ENCODE measurements at places on chromosomes 7 and 10.
A peak's percentile ranks its signal among the peaks of the same experiment; 100 is the strongest.

DNA sequence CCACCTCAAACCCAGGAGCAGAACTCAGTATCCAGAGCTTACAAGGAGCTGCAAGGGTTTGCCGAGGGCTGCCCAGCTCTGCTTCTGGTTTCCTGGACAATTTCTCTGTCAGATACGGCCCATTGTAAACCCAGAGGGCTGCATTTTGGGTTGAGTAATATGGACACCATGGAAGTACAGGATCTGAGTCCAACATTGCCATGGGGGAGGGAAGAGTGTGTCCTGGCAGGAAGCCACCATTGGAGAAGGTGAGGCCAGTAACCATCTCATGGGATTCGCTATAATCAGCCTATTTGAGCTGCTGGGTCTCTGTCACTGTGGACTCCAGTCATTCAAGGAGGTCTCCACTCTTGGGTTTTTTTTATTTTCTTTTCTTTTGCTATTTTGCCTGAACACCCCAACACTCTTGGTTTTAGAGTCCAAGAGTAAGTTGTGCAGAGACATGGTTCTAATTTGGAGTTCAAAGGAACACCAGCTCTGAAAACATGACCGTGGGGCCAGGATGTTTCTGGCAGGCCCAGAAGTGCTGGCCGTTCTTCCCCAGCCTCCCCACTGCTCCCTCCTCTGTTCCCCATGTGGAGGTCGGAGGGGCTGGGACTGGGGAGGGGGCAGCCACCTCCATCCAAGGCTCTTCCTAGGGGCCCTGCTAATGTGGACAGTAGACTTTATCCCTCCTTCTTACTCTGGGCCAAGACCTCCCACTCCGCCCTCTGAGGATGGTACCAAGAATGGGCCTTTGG lies 46.2 kb downstream of the CHST3 start:
- DNase-seq = no peak

DNA sequence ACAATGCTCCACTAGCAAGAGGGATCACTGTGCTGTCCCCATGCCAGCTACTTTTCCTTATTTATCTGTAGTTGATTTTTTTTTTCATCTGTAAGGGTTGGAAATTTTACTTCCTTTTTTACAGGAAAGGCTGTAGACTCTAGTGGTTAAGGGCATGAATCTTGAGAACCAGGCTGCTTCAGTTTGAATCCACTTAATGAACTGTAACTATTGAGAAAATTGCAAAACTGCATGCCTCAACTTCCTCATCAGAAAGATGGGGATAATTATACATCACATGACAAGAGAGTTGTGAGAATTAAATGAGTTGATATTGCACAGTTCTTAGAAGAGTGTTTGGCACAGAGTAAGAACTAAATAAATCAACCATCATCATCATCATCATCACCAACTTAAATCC lies 106.4 kb upstream of the GSDME start:
- DNase-seq = no peak

GRCh38 chr10:33332183-33333065 lies 2.0 kb downstream of the NRP1 start:
- DNase-seq = no peak

DNA sequence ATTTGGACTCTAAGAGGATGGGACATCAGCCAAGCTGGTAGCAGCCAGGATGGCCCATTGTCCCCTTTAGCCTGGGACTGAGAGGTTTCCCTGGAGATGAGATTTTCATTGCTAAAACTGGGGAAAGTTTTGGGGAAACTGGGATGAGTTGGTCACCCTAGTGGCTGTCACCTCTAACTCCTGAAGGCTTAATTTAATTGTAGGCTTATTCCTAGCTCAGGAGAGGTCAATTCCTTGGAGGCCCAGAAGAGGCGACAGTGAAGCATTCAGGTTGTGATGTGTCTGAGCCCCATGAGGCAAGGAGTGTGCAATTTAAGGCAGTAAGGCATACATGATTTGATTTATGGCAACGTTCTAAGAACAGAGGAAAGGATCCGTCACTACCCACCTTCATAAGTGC lies 24.9 kb upstream of the JAZF1 start:
- DNase-seq = no peak

GRCh38 chr10:117374506-117375359 lies 507 bp downstream of the PDZD8 start:
- peak; percentile 20 for DNase-seq

- no peak for DNase-seq
These were observed 74.2 kb downstream of the MAD1L1 start for GRCh38 chr7:2158331-2159175.

GRCh38 chr10:76352300-76352699 lies 920.9 kb downstream of the LRMDA start:
- no peak for DNase-seq

- no peak for DNase-seq
These were observed 110.2 kb downstream of the MYO3A start for GRCh38 chr10:26044141-26044749.

GRCh38 chr10:6048281-6049030 lies 13.7 kb downstream of the IL2RA start:
- DNase-seq = no peak

DNA sequence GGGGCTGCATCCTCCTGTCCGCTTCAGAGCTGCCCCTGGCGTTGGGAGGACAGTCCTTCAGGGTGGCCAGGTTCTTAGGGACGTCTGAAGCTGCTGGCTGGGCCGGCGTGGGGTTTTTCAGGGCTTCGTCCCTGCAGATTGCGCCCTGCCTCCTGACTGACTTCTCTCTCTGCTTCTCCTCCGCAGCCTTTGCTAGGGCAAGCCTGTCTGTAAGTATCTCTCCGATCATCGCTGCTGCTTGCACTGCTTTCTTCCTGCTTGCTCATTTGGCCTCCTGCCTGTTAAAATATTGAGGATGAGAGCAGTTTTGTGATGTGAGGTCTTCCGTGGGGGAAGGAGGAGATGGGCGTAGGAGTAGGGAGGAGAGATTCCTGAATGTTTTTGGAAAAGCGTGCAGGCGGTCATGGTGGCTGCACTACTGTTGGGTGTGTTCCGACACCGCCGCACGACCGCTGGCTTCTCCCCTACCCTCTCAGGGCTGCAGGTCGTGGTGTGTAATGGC lies 25.3 kb downstream of the PFKFB3 start:
- no peak for DNase-seq

DNA sequence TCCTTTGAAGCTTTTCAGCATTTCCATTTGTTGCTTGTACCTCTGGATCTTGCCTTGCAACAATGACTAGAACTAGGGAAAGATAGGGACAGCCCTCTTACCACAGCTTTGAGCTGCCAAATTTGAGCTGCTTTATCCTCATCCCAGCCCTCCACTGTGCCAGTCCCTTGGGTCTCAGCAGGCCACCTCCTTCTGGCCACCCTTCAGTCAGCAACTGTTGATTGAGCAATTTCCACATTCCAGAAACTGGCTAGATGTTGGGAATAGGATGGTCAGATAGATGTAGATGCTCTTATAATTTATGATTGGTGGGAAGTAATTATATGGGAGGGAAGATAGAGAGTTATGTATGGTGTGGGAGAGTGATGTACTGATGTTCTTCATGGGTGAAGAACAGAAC lies 100.1 kb downstream of the ST7 start:
- DNase-seq = no peak

GRCh38 chr7:90298145-90299038 lies 22.7 kb downstream of the FAM237B start:
- no peak for DNase-seq

GRCh38 chr7:132279718-132280117 lies 296.6 kb downstream of the PLXNA4 start:
- DNase-seq = no peak

- no peak for DNase-seq
These were observed 332.3 kb upstream of the PRKCQ start for GRCh38 chr10:6912424-6912823.

DNA sequence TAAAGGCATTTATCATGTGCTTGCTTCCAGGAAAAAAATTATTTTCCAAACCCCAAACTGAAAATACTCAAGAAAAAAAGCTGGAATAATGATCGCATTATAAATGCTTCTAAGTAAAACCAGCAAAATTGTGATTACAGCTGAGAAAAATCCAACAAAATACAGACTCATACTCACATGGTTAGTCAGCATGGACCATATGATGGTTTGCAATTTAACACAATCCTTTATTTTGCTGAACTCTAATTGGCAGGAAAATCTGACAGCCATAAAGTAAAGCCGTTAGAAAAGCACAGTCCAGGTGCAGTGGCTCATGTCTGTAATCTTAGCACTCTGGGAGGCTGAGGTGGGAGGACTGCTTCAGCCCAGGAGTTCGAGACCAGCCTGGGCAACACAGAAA lies 59.6 kb downstream of the BRI3 start:
- DNase-seq = no peak

DNA sequence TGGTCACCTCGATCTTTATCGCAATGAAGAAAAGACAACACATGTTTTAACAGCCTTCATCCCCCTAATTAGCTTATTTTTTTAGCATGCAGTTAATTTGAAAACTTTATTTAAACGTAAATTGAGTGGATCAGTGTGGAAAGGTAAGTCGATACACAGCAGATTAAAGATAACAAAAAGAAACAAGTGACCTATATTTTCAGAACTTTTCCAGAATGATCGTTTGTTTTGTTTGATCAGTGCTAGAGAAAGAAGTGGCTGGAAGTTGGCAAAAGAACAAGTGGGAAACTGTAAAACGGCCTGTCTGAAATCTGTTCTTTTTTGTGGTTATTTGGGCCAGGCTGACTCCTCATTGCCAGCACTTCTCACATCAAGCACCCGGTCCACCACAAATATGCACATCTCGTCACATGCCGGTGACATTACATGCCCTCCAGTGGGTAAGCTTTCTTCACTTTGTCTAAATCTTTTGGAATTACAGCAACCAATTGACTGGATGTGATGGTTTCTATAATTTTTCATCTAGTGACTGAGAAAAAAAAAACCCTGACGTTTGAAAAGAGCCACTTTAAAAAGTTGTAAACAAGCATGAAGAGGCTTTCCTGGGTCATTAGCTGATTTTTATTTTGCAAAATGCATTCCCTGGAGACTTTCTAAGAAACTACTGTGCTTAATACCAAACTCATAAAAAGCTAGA lies 33.2 kb downstream of the C7orf33 start:
- DNase-seq = no peak

GRCh38 chr7:117041007-117041406 lies 87.7 kb downstream of the ST7 start:
- no peak for DNase-seq

- DNase-seq = no peak
These were observed 41.7 kb upstream of the RBM33 start for GRCh38 chr7:155602750-155603149.

GRCh38 chr7:106257752-106258151 lies 27.0 kb downstream of the NAMPT start:
- no peak for DNase-seq

- no peak for DNase-seq
These were observed 85.2 kb upstream of the NPVF start for GRCh38 chr7:25313526-25313925.

GRCh38 chr7:85407391-85407790 lies 220.5 kb upstream of the SEMA3D start:
- no peak for DNase-seq

- no peak for DNase-seq
These were observed 422.8 kb downstream of the GATA3 start for GRCh38 chr10:8477300-8477699.

DNA sequence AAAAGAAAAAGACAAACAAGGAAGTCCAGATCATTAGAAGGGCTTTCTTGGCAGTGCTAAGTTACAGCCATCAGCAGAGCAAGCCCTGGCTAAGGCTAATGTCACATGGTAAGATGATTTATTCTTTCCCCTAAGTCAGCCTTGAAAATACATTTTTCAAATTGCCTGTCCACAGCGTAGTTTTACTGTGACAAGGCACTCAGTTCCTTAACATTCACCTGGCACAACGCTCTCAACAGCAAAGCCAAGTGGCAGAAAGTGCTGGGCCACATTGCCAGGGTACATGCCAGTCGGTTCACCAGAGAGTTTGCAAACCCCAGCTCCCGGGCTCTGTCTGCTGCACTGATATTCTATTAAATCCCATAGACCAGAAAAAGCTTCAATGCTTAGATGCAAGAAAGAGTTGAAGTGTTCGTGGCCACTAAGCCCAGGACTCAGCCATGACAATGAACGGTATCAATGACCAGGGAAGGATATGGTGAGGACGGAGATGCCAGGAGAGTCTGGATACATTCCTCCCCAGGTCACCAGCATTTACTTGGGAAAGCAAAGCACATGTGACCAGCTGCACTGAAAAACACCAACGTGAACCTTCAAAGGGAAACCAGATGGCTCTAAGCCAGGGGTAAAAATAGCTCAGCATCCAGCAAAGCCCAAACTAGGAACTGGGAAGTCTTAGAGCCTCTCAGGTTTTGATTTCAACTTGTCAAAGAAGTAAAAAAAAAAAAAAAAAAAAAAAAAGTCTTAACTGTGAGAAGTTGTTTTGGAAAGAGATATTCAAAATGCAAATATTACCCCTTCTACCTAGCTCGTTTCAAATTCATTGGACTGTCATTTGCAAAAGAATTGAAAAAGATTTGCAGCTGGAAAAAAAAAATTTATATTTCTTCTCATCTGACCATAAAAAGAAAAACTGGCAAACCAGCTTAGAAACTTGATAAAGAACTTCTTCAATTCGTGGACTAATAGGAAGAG lies 23.9 kb upstream of the MPP7 start:
- no peak for DNase-seq

DNA sequence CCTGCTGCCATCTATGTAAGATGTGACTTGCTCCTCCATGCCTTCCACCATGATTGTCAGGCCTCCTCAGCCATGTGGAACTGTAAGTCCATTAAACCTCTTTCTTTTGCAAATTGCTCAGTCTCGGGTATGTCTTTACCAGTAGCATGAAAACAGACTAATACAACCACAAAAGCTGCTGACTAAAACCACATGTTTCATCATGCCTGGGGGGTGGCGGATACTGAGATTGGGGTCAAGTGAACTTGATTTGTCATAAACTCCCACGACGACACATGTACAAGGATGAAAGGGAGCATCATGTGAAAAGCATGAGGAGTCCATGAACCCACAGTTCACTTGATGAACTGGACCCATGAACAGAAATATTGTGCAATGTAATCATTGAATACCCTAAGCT lies 134.9 kb upstream of the ANK3 start:
- no peak for DNase-seq

- DNase-seq = no peak
These were observed 77.4 kb downstream of the PCLO start for GRCh38 chr7:83085299-83085698.

DNA sequence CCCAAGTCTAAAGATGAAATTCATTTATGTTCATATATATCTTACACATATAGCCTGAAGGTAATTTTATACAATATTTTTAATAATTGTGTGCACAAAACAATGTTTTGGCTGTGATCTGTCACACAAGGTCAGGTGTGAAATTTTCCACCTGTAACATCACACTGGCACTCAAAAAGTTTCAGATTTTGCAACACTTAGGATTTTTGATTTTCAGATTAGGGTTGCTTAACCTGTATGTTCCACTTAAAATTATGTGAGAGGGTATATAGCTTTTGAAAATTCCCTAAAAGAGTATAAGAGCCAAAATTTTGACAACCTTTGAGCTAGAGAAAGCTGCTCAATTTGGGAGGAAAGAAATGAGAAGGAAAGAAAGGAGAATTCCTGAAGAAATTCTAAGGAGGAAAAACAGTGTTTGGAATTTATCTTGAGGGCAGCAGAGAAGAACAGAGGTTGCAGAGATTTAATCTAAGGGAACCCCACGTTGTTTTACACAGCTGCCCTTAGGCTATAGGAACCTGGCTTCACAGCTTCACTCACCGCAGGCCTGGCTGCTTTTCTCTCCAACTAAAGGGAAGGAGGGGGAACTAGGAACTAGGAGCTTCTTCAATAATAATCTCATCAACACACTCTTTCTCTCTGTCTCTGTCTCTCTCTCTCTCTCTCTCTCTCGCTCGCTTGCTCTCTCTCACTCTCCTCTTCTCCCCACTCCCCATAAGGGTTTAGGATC lies 8.5 kb downstream of the VOPP1 start:
- DNase-seq = no peak

GRCh38 chr7:45387837-45388236 lies 186.3 kb upstream of the ADCY1 start:
- DNase-seq = no peak

All from HuH-7.5 (cell line).